Upper lobe of left lung (tissue), 6 donors: ENCODE measurements at places on chromosomes 5 and 9. TPM values are rescaled to one million over a fixed set of nuclear protein-coding genes. Genes with fewer than 3 reads are reported as not detected.

GRCh38 chr9:133638076-133638475, 1.9 kb downstream of the DBH start:
- H3K4me1 ChIP-seq: peaks cover 12% of the 10 kb centered on the region
- no peaks in the 10 kb centered on the region for H3K27me3 ChIP-seq
- H3K4me3 ChIP-seq: no peak overlapping the region
- no peak overlapping the region for H3K27ac ChIP-seq
- no peak for DNase-seq

- DNase-seq: no peak
- H3K27ac ChIP-seq: no peak overlapping the region
- peaks cover 3% of the 10 kb centered on the region for H3K27me3 ChIP-seq
- H3K4me3 ChIP-seq: no peak overlapping the region
- no peaks in the 10 kb centered on the region for H3K36me3 ChIP-seq
Measured at GRCh38 chr9:124015661-124016131, 4.1 kb downstream of the LHX2 start.

DNA sequence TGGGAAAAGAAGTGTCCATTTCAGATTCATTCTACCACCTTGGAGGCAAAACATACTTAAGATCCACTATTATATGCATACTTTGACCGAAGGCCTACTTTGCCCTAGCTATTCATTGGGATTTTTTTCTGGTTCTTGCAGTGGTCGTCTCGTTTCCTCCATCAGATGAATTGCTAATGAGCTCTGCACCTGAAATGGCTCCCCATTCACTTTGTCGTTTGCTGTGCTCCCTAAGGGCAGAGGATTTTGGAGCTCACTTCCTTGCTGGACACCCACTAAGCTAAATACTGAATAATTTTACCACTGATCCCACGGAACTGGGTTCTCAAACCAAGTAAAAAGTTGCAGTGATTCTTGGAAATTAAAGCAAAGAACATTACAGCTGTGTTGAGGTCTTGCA, 1.9 kb downstream of the KDM3B start:
- H3K36me3 ChIP-seq: no peaks in the 10 kb centered on the region
- H3K4me3 ChIP-seq: peak overlapping the region; percentile 82
- H3K4me1 ChIP-seq: peaks cover 20% of the 10 kb centered on the region
- DNase-seq: no peak

DNA sequence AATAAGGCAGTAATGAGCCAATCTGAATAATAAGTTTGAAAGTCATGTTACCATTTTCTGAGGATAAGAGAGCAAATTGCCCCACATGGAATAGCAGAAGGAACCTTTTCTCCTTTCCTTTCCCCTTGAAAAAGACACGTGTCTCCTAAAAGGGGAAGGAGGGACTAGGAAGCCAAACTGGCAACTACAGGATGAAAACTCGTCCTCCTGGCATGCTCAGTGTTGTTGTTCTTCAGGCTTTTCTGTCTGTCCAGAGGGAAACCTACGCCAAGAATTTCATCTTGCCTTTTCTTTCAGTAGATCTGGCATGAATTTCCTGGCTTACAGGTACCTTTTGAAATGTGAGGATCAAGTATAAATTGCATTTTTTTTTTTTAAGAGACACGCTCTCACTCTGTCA, 355.9 kb upstream of the TLE4 start:
- H3K4me3 ChIP-seq: no peak overlapping the region
- H3K36me3 ChIP-seq: no peaks in the 10 kb centered on the region
- no peaks in the 10 kb centered on the region for H3K27me3 ChIP-seq
- H3K27ac ChIP-seq: no peak overlapping the region
- DNase-seq: no peak

DNA sequence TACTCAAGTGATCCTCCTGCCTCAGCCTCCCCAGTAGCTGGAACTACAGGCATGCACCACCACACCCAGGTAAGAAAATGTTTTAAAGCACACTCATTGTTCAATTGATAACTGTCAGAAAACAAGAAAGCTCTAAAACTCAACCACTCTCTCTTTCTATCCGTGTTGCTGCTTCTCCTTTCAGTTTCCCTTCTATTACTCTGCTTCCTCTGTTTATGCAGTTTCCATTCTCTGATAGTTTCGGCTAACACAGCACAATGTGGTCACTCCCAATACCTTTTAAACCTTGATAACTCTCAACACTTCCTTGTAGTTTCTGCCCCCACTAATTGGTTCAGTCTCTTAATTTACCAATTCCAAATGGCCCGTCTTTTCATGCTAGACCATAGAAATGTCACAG, 59.2 kb upstream of the NR4A3 start:
- no peaks in the 10 kb centered on the region for H3K4me1 ChIP-seq
- H3K27me3 ChIP-seq: no peaks in the 10 kb centered on the region
- H3K4me3 ChIP-seq: no peak overlapping the region
- no peaks in the 10 kb centered on the region for H3K36me3 ChIP-seq
- H3K27ac ChIP-seq: no peak overlapping the region
- DNase-seq: no peak

GRCh38 chr9:123208626-123209174, 59.7 kb downstream of the STRBP start:
- no peaks in the 10 kb centered on the region for H3K27me3 ChIP-seq
- no peaks in the 10 kb centered on the region for H3K36me3 ChIP-seq
- H3K4me1 ChIP-seq: no peaks in the 10 kb centered on the region
- H3K27ac ChIP-seq: no peak overlapping the region

GRCh38 chr5:9015260-9015936, 530.5 kb downstream of the SEMA5A start:
- H3K27ac ChIP-seq: no peak overlapping the region
- H3K4me1 ChIP-seq: no peaks in the 10 kb centered on the region
- H3K36me3 ChIP-seq: no peaks in the 10 kb centered on the region
- DNase-seq: no peak
- no peak overlapping the region for H3K4me3 ChIP-seq

DNA sequence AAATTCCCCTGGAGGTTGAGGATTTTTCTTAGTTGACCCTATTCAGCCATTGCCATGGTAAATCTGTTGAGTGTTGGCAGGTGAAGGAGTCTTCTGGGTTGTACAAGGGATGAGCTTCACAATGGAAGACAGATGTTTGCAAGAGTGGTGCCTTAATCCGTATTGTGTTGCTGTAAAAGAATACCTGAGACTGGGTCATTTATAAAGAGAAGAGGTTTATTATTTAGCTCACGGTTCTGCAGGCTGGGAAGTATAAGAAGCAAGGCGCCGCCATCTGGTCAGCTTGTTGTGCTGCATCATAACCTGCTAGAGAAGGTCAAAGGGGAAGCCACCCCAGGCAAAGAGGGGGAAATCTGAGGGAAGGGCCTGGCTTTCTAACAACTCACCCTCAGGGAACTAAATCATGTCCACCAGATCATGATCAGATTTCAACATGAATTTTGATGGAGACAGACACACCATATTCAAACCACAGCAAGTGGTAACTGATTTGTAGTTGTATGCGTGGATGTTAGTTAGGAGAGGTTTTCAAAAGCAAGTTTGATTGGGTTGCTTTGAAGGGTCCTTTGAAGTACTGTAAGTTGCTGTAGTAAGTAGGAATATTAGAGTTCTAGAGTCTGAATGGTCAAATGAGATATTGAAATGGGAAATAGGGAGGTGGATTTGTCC, 2.5 kb downstream of the TNPO1 start:
- DNase-seq: peak; percentile 89
- H3K36me3 ChIP-seq: no peaks in the 10 kb centered on the region
- H3K4me3 ChIP-seq: no peak overlapping the region
- peaks cover 31% of the 10 kb centered on the region for H3K4me1 ChIP-seq
- no peak overlapping the region for H3K27ac ChIP-seq

GRCh38 chr5:132853323-132853722, 12.9 kb downstream of the GDF9 start:
- no peak overlapping the region for H3K4me3 ChIP-seq
- H3K27ac ChIP-seq: no peak overlapping the region
- no peak for DNase-seq
- peaks cover 5% of the 10 kb centered on the region for H3K4me1 ChIP-seq
- no peaks in the 10 kb centered on the region for H3K27me3 ChIP-seq

DNA sequence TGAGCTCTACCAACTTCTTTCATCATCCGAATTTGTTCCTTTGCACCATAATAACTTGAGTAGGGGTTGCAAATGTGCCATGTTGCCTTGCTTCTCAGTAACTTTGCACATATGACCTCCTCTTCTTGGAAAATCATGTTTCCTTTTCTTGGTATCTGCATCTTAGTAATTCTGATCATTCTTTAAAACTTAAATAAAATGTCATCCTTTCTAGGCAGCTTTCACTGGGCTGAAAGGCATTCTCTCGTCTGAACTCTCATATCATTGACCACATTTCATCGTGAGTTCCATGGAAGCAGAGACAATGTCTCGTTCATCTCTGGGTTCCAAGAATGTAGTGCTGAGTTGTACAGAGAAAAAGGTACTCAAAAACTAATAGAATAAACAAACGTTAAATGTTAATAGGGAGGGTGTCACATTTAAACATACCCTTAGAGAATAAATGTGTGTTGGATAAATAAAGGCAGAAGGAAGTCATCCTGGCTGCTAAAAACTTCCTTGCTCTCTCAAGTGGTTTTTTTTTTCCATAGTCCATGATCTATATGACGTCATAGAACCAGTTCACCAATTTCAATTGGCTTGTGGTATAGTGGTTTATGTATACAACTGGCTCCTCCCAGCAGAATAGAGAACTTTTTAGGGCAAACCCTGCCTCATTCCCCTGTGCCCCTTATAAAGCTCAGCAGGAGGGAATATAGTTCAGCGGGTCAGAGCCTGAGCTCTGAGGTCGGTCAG, 218.1 kb upstream of the TRIM32 start:
- H3K36me3 ChIP-seq: no peaks in the 10 kb centered on the region
- H3K27me3 ChIP-seq: no peaks in the 10 kb centered on the region
- no peak for DNase-seq
- no peaks in the 10 kb centered on the region for H3K4me1 ChIP-seq
- no peak overlapping the region for H3K4me3 ChIP-seq

- H3K27ac ChIP-seq: no peak overlapping the region
- DNase-seq: no peak
- H3K4me1 ChIP-seq: no peaks in the 10 kb centered on the region
- no peak overlapping the region for H3K4me3 ChIP-seq
- H3K36me3 ChIP-seq: no peaks in the 10 kb centered on the region
Measured at GRCh38 chr5:145797336-145797735, 37.8 kb downstream of the PRELID2 start.

DNA sequence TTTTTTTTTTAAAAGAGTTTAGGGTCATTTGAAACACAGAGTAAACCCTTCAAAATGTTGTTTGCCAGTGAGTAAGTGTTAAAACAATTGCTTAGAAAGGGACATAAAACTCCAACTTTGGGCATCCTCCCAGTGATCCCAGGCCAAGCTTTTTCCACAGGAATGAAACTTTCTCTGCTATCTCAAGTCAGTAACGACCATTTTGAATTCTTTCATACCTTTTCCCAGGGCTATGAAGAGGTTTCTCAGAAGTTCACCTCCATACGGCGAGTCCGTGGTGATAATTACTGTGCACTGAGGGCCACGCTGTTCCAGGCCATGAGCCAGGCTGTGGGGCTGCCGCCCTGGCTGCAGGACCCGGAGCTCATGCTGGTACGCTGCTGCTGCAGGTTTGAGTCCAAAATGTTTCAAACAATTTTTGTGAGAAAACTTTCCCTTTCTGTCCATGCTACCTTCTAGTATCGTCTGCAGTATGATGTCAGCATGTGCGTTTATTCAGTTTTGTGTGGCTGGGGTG, 16.8 kb downstream of the OTULIN start:
- no peak overlapping the region for H3K27ac ChIP-seq
- peaks cover 34% of the 10 kb centered on the region for H3K36me3 ChIP-seq
- H3K4me1 ChIP-seq: peaks cover 5% of the 10 kb centered on the region
- DNase-seq: peak; percentile 25

DNA sequence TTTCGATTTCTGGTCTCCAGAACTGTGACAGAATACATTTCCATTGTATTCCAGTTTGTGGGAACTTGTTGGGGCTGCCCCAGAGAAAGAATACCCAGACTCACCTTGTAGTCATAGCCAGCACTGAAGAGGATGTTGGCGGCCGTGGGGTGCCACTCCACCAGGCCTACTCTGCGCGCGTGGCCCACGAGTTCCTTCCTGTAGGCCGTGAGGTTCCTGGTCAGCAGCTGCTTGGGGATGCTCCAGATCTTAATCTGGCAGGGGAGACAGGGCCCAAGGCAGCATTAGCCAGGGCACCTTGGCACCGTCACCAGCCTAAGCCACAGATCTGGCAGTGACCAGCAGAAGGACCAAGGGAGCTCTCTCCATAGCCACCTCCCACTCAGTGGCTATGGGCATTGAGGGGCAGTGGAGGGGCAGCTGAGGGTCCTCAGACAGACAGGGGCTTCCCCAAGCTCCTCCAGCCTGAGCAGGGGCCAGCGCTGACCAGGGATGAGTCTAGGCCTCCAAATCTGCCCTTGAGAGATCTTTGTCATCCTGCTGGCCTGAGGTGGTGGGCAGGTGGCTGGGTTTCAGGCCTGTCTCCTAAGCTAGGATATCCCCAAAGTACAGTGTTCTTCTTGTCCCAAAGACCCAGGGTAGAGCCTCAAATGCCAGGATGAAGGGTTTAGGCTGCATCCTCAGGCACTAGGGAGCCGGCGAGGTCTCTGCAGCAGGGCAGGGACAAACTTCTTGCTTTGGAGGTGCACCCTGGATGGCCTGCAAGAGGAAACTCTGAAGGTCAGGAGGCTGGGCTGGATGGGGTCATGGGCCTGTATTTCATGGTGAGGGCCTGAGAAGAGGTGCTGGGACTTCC, 15.9 kb upstream of the TRIM14 start:
- H3K36me3 ChIP-seq: peaks cover 14% of the 10 kb centered on the region
- DNase-seq: no peak
- H3K4me1 ChIP-seq: peaks cover 5% of the 10 kb centered on the region

DNA sequence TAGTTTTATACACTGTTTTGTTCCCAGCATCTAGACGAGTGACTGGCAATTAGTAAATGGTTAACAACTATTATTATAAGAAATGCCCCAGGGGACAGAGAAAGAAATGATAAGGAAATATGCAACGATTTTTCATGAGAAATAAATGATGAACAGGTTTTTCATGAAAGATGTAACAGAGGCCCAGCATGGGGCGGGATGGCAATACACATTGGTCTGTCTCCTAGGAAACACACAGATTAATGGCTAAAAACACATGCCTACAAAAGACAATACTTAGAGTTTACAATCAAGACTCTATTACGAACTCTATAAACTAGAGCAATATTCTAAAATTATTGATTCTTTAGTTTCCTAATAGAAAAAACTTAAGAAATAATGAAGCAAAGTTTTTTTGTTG, 441.5 kb upstream of the CDH9 start:
- no peaks in the 10 kb centered on the region for H3K4me1 ChIP-seq
- H3K27me3 ChIP-seq: no peaks in the 10 kb centered on the region
- no peak overlapping the region for H3K4me3 ChIP-seq
- no peak for DNase-seq
- H3K36me3 ChIP-seq: no peaks in the 10 kb centered on the region

GRCh38 chr5:23234197-23234596, 273.2 kb upstream of the PRDM9 start:
- H3K4me1 ChIP-seq: no peaks in the 10 kb centered on the region
- no peaks in the 10 kb centered on the region for H3K36me3 ChIP-seq
- no peak overlapping the region for H3K4me3 ChIP-seq
- no peaks in the 10 kb centered on the region for H3K27me3 ChIP-seq
- no peak overlapping the region for H3K27ac ChIP-seq
- no peak for DNase-seq

GRCh38 chr5:151293624-151294023, 9.9 kb downstream of the SLC36A3 start:
- no peaks in the 10 kb centered on the region for H3K27me3 ChIP-seq
- H3K27ac ChIP-seq: no peak overlapping the region
- peaks cover 11% of the 10 kb centered on the region for H3K4me1 ChIP-seq
- no peak for DNase-seq

The ARHGEF37 gene
- 13.6 TPM for total RNA-seq

The PCDHB2 gene
- 4.0 TPM for total RNA-seq

The DMAC1 gene
- 33.3 TPM for total RNA-seq

The PCDHB12 gene
- 1.8 TPM for total RNA-seq

The ADGRV1 gene
- 40.5 TPM for total RNA-seq

The WDR38 gene
- 4.1 TPM for total RNA-seq

The RHOBTB3 gene
- 60.5 TPM for total RNA-seq
